ENCODE measurements at places on chromosomes 2 and 18.
A peak's percentile ranks its signal among the peaks of the same experiment; 100 is the strongest.

- DNase-seq = no peak
These were observed 107.6 kb downstream of the FBXO15 start for GRCh38 chr18:74040008-74040407.

DNA sequence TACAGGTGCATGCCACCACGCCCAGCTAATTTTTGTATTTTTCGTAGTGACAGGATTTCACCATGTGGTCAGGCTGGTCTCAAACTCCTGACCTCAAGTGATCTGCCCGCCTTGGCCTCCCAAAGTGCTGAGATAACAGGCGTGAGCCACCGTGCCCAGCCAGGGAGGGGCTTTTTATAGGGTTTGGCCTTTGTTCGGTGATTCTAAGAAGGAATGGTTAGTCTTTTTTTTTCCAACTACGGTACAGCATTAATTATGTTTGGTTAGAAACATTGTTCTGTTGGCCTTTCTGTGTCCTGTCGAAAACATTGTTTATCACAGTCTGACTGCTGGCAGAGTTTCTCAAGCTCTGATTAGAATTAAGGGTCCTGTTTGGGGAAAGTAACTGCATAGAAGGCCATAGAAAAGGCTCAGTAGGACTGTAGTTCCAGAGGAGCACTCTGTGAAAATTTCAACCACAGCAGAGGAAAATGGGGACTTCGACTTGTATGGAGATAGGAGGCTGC, 19.3 kb upstream of the SMCHD1 start:
- peak; percentile 25 for DNase-seq

DNA sequence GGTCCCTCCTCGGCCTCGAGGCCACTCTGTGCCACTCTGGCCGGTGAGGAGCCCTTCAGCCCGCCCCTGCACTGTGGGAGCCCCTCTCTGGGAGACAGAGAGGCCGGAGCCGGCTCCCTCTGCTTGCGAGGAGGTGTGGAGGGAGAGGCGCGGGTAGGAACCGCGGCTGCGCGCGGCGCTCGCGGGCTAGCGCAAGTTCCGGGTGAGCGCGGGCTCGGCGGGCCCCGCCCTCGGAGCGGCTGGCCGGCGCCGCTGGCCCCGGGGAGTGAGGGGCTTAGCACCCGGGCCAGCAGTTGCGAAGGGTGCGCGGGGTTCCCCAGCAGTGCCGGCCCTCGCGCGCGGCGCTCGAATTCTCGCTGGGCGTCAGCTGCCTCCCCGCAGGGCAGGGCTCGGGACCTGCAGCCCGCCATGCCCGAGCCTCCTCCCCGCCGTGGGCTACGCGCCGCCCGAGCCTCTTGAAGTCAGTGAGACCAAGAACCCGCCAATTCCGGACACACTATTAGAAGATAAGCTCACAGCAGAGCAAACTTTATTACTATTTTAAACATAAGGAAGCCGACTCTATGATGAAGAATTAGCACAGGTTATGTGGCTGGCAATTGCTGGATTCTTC, 825.8 kb upstream of the FANCL start:
- DNase-seq = no peak

DNA sequence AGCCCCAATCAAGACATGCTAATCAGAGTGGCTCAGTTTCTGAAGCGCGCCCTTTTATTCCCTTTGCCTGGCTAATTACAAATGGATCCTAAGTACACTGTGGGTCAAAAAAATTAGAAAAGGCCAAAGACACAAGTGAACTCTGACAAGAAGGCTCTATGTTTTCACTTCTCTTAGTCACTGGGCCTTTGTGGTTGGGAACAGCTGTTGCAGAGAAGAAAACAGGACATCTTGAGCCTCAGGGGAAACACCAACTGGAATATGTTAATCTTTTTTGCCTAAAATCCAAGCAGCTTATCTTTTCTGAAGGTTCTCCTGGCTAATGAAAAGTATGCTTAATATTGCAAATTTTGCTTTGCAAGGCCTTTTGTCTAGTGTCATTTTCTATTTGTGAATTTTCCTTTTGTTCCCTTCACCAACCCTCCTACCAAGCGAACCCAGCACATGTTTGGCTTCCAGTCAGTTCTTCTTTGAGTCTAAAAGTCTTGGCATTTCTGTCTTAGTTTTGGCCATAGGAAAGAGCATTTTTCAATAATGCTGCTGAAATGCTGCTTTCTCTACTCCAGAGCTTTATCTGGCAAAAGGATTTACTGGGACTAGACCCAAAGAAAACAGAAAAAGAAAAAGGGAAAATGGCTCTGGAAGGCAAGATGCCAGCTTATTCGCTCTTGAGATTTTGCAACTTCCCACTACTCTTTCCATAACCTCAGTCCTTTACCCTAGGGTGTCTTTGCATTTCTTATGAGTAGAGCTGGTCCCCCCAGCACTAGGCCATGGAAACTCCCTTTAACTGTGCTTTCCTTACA, 440.2 kb upstream of the ST6GAL2 start:
- DNase-seq = no peak
